ENCODE measurements at places on chromosomes 12 and 14.
A peak's percentile ranks its signal among the peaks of the same experiment; 100 is the strongest.

GRCh38 chr14:22433069-22433468 is 156.0 kb downstream of the DAD1 start:
- DNase-seq: no peak

- DNase-seq: no peak
Observed at GRCh38 chr14:99862136-99862535, 68.9 kb downstream of the EML1 start.

- no peak for DNase-seq
Observed at GRCh38 chr12:110760204-110760609, 17.5 kb upstream of the PPP1CC start.

GRCh38 chr14:36996133-36996856 is 176.1 kb downstream of the SLC25A21 start:
- DNase-seq: peak; percentile 71

- DNase-seq: no peak
Observed at GRCh38 chr12:92467886-92468285, 234.9 kb upstream of the PLEKHG7 start.

GRCh38 chr14:97380539-97380941 is 583.4 kb downstream of the VRK1 start:
- DNase-seq: no peak

DNA sequence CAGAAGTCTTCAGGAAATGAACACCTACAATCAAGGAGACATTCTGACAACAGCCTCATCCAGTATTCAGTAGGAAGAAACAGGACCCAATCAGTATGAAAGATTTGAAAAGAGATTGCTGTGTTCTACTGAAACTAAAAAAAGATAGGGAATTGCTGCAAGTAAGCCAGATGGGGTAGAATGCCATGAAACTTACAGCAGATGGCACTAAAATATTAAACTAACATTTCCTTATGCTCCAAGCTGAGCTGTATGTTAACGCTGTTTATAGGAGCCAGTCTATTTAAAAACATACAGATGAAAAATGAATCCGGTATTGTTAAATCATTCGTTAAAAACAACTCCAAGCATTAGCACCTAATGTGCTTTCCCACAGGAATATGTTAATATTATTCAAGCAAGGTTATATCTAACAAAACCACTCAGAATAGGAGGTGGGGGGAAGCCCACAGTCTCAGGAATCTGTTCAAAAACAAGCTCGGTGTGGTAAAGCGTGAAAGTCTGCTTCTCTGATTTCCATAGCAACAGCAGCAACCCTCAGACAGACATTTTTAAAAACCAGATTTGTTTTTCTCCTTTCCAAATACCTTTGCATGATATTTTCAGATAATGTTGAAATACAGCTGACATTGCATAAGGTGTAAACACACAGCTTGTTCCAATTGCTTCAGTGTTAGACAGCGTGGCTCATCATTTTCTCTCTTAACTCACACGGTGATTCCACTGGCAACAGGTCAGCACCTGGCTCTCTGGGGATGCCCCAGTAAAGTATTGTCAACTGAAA is 131.4 kb upstream of the CCDC175 start:
- no peak for DNase-seq

- peak; percentile 61 for DNase-seq
Observed at GRCh38 chr12:51631591-51631990, 40.6 kb downstream of the SCN8A start.

- no peak for DNase-seq
Observed at GRCh38 chr12:65694130-65694529, 130.2 kb upstream of the HMGA2 start.

GRCh38 chr12:104538891-104539462 is 82.2 kb downstream of the CHST11 start:
- DNase-seq: no peak

DNA sequence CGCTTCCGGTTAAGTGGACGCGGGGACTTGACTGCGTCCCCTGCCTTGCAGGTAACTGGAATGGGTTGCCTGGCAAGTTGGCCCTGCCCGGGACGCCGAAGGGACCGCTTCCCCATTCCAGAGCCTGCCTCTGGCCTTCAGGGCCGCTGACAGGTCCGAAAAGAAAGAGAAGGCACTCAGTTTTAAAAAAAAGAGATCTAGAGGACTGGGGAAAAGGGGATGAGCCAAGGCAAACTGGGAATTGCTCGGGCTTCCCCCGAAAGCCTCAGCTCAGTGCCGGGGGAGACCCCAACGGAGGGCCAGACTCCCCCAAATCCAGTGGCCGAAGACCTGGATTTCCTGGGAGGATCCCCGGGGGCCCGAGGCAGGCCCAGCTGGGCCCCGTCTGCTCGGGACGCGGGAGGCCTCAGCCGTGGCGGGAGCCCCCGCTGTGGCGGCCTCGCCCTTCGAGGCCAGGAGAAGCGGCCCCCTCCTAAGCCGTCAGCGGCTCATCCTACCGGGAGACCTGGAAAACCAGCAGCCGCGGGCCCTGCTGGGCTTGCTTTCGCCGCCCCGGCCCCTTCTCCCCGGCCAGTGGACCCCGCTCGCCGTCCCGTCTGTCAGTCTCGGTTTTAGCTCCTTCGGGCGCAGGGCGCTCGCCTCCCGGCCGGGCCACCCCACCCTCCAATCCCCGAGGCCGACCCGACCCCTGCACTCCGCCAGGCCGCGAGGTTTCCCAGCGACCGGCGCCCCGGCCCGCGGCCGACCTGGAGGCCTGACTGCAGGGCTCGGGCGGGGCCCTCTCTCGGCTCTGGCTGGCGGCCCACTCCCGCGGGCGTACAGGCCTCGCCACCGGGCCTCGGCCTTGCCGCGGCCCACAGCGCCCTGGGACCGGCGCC is 12.5 kb downstream of the OTX2 start:
- no peak for DNase-seq

DNA sequence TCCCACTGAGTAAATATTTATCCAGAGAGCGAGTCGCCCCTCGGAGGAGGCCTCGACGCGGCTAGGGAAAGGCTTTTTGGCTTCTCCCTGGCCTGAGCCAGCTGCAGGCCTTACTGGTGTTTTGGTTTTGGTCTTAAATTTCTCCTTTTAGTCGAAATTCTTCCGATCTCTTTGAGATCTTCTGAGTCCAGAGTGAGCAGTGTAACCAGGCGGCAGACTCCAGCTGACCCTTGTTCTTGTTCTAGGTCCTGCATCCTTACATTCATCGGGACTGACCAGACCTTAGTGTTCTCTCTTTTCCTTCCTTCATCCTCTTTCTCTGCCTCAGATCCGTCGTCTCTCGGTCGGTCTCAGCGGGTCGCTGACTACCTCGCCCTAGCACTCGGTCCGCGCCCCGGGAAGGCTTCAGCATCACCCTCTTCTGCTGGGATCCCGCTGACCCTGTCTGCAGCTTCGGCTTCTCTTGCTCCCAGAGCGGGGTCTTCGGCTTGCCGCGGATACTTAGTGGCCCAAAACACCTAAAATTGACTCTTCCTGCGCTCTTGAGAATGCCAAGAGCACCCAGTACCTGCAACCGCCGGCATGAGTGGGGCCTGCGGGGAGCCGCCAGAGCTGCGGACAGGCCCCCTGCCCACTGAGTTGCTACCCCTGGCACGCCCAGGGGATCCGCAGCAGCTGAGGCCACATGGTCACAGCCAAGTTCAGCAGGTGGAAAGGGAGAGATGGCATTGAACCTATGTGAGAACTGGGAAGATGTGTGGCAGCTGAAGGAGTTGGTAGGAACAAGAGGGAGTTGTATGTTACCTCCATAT is 2.4 kb upstream of the PAX9 start:
- DNase-seq: no peak

DNA sequence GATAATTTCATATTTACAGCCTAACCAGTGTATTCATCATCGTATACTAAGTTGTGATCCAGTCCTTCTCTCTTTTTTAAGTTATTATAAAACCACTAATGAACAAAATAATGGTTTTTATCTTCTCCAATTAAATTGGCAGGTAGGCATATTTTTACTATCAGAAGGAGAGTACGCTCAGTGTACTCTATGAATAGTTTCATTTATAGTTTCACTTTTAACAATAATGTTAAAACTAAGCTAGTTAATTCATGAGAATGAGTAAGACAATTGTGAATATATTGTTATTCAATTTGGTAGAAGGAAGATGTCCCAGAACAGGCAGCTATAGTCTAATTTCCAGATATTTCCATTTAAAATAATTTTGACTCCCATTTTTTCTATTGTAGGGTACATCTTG is 277.1 kb downstream of the RASSF9 start:
- DNase-seq: no peak

GRCh38 chr12:128971802-128972201 is 118.5 kb downstream of the GLT1D1 start:
- no peak for DNase-seq

DNA sequence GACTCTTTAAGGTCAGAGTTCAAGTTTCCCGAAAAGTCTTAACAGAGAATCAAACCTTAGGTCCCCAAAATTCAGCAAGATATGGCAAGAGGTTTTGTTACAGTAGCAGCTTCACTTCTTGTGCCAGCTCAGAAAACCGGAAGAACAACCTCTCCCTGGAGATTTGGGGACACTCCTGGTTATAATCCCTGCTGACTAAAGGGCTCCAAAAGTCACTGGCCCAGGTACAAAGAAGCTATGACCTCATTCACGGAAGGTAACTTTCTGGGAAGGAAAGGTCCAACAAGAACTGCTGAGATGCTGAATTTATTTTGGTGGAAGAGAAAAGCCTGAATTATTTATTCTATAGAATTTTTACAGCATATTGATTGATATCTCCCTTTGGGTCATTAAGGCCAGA is 55.6 kb upstream of the DIO2 start:
- DNase-seq: no peak

DNA sequence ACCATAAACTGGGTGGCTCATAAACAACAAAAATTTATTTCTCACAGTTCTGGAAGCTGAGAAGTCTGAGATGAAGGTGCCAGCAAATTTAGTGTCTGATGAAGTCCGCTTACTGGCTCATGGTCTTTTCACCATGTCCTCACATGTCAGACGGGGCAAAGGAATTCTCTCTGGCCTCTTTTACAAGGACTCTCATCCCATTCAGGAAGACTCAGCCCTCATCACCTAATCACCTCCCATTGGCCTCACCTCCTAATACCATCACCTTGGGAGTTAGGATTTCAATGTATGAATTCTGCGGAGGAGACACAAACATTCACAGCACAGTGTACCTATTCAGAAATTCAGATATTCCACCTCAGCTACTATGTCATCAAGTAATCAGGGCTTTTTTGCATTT is 357.6 kb downstream of the PAWR start:
- no peak for DNase-seq
